ENCODE measurements at places on chromosomes 6 and 20.

- no peak for DNase-seq
These were observed 58.0 kb downstream of the LRRC1 start for GRCh38 chr6:53852805-53853204.

DNA sequence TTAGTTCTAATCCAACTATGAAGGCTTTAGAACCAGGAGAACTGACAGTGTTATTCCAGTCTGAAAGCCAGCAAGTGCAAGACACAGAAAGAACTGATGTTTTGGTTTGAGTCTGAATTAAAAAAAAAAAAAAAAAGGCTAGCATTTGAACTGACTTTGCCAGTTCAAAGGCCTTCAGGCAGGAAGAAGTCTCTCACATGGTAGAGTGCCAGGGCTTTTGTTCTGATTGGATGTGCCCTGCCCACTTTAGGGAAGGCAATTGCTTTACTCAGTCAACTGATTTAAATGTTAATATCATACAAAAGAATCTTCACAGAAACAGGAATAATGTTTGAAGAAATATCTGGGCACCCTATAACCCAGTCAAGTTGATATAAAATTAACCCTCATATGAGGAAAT lies 212.2 kb downstream of the HIVEP2 start:
- no peak for DNase-seq

DNA sequence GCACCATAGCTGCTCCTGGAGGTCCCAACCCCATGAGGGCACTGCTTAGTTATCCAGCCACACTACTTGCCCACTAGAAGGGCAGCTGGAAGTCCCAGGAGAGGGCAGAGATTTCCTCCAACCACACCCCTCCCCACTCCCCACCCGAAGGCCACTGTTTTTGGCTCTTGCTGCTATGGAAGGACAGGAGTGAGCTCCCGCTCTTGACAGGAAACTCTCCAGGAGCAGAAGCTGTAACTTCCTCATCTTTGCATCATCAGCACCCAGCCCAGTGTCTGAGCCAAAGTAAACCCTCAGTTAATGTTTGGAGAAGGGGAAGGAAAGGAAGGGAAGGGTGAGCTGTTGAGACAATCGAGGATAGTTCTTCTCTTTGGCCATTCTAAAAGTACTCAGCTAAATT lies 120.7 kb downstream of the MTFR2 start:
- DNase-seq: no peak

- no peak for DNase-seq
These were observed 77.4 kb upstream of the HDDC2 start for GRCh38 chr6:125379174-125379573.

- DNase-seq: no peak
These were observed 266.0 kb upstream of the SOX4 start for GRCh38 chr6:21327326-21328112.

DNA sequence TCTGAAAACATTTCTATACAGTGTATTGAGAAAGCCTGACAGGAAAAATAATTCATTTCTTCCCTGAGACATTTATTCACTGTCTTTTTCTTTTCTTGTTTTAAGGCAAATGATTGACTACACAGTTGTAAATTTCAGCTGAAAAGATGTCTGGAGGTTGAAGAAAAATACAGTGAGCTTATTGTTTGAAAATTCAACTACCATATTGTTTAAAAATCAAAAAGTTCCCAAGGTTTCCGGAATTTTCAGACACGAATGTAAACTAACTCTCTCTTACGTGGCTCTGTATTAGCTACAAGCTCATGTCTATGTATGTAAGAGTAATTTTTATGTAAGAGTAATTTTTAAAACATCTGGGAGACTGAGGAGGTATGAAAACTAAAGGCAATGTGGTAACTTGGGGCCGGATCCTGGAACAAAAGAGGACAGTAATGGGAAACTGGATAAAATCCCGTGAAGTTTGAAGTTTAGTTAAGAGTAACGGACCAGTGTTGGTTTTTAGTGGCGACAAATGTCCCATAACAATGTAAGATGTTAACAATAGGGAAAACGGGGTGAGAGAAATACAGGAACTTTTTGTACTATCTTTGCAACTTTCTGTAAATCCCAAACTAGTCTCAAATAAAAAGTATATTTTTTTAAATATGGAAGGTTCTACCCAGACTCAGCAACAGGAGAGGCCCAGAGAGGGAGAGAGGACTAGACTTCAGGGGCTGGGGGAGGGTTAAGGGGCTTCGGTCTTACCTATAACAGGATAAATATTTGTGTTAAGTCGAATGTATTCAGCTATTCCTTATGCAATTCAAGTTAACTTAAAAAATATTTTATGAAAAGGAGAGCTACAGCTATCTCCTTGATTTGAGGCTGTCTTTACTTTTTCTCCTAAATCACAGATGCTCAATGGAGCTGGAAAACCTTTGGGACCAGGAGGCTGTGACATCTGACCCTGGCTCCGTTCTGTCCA lies 1.3 kb downstream of the PTGIS start:
- DNase-seq: no peak

GRCh38 chr6:22015944-22016343 lies 280.9 kb downstream of the PRL start:
- no peak for DNase-seq

GRCh38 chr6:16741112-16742016 lies 19.9 kb downstream of the ATXN1 start:
- no peak for DNase-seq

DNA sequence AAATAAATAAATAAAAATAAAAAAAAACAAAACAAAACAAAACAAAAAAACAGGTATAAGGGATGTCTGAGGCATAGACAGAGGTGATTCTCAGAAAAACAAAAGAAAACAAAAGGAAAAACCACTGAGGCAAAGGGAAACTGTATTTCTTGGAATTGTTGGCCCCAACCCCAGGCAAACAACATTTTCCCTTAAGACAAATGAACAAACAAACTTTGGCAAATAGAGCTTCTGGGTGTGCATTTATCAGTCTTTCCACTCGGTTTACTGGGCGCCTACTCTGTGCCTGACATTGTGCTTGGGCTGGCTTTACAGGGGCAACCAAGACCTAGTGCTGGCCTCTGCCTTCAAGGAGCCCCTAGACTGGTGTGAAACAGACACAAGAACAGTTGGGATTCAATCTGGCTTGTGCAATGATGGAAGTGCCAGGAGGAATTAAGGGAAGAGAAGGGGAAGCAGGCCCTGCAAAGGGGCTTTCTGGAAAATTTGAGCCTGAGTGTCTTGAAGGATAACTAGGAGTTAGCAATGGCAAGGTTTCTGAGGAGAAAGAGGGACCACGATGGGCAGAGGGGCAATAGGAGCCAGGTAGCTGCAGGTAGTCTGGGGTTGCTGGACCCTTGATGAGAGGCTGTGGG lies 33.8 kb upstream of the IER3 start:
- DNase-seq: no peak

GRCh38 chr6:71181565-71181964 lies 107.0 kb upstream of the OGFRL1 start:
- DNase-seq: no peak

DNA sequence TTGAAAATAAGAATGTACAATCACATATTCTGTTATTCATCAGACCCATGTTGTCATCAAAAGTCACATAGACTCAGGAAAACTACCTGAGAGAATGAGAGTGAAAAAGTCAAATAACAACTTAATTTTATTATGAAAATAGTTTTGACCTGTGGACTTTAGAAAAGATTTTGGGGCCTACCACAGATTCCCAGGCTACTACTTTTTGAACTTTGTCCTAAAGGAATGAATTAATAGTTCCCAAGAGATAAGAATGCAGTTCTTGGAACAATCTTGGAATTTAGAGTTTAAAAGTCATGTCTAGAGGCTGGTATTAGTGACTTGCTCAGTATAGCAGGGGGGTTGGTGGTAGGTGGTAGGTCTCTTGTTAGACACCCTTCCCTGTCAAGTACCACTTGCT lies 3.3 kb downstream of the TAF8 start:
- DNase-seq: no peak

- no peak for DNase-seq
These were observed 123.8 kb upstream of the AKIRIN2 start for GRCh38 chr6:87825821-87826221.

DNA sequence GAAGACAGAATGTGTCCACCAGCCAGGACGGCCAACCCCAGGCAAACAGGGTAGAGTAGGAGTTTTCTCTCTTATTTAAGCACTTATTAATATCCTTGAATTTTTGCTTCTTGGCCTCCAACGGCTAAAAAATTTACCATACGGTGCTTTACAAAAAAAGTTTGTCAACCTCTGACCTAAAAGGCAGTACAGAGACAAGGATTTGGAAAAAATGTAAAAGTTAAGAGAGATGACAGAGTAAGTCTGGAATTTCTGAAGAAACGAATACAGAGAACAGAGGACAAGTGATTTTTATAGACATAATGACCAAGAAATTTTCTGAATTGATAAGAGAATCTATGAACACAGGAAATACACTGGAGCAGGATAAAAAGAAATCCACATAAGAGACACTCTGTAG lies 10.2 kb downstream of the OSER1 start:
- DNase-seq: no peak

- DNase-seq: no peak
These were observed 7.6 kb upstream of the TP53RK start for GRCh38 chr20:46696791-46697279.

DNA sequence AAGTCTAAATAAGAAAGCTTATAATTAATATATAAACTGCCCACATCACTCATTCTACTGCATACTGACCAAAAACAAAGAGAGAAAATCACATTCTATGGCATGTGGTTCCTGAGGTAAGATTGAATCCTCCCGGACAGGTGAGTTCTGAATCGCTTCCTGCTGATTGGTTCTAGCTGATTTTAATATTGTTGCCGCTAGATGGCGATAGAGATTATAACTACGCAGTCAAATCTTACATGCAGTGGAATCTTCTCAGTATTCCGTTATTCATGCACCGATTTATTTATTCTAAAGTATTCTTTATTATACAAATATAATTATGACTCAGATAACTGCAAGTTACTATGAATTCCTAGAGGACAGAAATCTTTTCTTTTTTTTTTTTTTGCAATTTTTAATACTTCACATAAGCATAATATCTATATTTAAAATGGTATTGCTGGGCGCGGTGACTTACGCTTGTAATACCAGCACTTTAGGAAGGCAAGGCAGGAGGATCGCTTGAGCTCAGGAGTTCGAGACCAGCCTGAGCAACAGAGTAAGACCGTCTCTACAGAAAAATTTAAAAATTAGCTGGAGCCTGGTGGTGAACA lies 24.2 kb upstream of the TMX4 start:
- no peak for DNase-seq

DNA sequence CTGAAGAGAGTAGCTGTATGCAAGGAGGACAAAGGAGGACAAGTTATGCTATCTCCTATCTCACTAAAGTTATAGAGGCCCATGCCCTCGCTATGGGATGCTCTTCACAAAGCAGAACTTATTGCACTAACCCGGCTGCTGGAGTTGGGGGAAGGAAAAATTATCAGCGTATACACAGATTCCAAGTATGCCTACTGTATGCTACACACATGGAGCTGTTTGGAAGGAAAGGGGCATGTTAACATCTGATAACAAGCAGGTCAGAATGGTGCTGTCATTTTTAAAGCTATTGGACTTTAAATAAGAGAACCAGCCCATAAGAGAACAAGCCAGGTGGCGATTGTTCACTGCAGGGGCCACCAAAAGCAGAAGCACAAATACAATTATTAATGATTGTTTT lies 20.3 kb upstream of the BTN3A2 start:
- DNase-seq: no peak

GRCh38 chr6:138863321-138863720 lies 67.4 kb downstream of the ECT2L start:
- no peak for DNase-seq

DNA sequence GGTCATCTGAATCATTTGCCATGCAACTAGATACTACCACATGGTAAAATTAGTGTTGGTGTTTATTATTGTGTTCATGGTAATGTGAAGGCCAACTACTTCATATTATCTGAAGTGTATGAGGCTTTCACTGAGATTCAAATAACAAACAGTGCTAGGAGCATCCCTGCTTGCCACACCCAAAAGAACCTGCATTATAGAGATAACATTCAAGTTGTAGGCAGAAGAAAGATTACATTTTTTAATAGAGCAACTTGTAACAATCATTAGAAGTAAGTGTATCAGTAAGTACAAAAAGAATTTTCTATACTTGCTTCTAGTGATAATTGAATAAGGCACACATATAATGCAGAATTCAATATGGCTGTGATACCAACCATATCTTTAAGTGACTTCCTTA lies 49.8 kb downstream of the BCKDHB start:
- no peak for DNase-seq

GRCh38 chr20:4162766-4163165 lies 147.4 kb upstream of the RNF24 start:
- DNase-seq: no peak

GRCh38 chr20:38184101-38184500 lies 19.0 kb upstream of the TGM2 start:
- no peak for DNase-seq

- DNase-seq: no peak
These were observed 86.5 kb downstream of the QKI start for GRCh38 chr6:163501026-163501425.

DNA sequence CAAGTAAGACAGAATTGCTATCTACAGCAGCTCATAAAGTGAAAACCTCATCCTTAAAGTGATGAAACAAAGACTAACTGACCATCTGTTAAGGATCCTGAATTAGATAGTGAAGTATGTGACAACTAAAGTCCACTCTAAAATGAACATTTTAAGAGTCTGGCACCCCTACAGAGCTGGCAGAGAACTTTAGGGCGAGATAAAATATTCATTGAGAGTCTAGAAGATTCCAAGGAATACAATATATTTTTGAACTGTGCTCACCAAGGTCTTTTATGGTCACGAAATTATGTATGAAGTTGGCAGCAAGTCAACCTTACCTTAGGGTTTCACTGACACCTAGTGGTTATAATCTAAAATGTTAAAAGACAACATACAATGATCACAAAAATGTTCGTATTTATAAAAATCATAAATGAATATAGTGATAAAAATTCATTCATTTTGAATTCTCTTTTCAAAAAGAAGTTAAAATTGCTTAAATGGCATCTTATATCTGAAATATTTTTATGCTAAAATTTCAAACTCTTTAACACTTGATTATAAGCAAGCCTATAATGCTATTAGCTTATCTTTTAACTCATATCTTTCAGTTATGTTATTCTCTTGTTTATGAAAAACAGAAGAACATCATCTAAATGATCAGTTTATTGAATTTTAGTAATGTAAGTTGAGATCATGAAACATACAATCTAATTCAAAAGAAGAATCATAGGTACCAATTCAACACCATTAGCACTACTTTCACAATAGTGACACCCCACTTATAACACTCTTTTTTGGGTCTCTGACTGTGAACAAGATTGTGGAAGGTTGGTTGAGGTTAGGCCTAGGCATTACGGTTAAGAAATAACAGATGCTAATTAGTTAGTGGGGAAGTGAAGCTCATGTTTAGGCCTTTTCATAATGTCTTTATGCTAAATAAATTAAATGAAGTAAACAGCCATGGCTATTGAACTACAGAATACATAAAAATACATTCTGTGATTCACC lies 27.5 kb downstream of the RSPH3 start:
- DNase-seq: no peak

GRCh38 chr6:63864671-63865318 lies 229.2 kb downstream of the PHF3 start:
- no peak for DNase-seq

DNA sequence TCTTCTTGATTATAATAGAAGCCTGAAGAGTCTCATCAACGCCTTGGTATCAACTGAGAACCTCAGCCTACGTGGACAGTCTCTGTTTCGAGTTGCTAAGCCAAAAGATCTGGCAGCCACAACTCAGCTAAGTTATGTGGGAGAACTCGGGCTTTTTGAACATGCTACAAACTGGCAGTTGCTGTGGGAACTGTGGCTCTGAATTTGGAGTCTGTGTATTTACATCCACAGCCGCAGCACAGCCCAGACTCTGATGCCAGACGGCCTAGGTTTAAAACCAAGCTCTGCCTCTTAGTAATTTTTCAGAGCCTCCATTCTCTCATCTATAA lies 35.8 kb downstream of the RIPOR2 start:
- DNase-seq: no peak

GRCh38 chr6:170289180-170289931 lies 1.5 kb downstream of the DLL1 start:
- DNase-seq: no peak

Measured in stimulated activated CD8-positive, alpha-beta memory T cell treated with anti-CD3 and anti-CD28 coated beads, Interleukin-7, amount 100 ng/mL, for 24 hours (primary cell).